ENCODE measurements at places on chromosomes 4 and X.

- DNase-seq: no peak
These were observed 221.8 kb downstream of the MGST2 start for GRCh38 chr4:139887376-139887802.

- DNase-seq: no peak
These were observed 96.7 kb upstream of the FTHL17 start for GRCh38 chrX:31168551-31168950.

GRCh38 chr4:117429061-117429460 is 343.7 kb upstream of the TRAM1L1 start:
- no peak for DNase-seq

GRCh38 chr4:57099363-57099762 is 10.8 kb downstream of the IGFBP7 start:
- no peak for DNase-seq

All from activated CD8-positive, alpha-beta memory T cell treated with anti-CD3 and anti-CD28 coated beads, Interleukin-2, amount 50 U/mL, for 4 hours (primary cell).